Stimulated activated CD8-positive, alpha-beta memory T cell treated with anti-CD3 and anti-CD28 coated beads, Interleukin-15, amount 100 ng/mL, for 48 hours (primary cell): ENCODE measurements at places on chromosomes 3 and 15.

- DNase-seq, result no peak
These were observed 41.4 kb downstream of the DNAJB8 start for GRCh38 chr3:128425142-128425845.

DNA sequence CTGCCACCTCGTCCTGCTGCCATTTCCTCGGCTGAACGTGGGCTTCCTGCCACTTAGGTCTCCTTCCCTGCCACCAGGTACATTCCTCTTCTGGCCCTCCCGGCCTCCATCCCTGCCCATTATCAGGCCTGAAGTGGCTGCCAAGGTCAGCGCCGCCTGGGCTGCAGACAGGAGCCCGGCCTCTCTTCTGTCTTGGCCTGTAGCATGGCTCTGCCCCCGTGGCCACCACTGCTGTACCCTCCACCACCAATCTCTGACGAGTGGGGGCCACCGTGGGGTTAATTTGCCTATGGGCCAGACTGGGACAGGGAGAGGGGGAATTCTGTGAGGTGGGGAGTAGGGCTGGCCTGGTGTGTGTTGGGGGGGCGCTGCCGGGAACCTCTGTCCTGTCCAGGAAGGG is 2.0 kb upstream of the BAHD1 start:
- DNase-seq, result no peak

DNA sequence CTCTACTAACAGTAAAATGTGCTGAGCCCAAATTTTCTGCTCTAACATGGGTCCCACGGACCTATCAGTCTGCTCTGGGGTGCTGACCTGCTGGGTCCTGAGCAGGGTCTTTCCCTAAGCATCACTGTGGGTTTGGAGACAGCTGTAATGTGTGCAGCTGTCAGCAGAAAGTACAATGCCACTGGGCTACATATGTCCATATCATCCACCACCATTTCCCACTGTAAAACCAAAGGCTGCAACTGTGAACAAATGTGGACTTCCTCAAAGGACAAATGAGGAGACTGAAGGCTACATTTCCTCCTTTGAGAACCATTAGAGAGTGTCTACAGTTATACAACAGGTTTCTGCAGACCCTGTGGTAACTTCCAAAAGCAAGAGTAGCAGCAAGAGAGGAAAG is 33.8 kb upstream of the IP6K2 start:
- no peak for DNase-seq

GRCh38 chr15:74312445-74313007 is 54.9 kb downstream of the CYP11A1 start:
- DNase-seq, result no peak

DNA sequence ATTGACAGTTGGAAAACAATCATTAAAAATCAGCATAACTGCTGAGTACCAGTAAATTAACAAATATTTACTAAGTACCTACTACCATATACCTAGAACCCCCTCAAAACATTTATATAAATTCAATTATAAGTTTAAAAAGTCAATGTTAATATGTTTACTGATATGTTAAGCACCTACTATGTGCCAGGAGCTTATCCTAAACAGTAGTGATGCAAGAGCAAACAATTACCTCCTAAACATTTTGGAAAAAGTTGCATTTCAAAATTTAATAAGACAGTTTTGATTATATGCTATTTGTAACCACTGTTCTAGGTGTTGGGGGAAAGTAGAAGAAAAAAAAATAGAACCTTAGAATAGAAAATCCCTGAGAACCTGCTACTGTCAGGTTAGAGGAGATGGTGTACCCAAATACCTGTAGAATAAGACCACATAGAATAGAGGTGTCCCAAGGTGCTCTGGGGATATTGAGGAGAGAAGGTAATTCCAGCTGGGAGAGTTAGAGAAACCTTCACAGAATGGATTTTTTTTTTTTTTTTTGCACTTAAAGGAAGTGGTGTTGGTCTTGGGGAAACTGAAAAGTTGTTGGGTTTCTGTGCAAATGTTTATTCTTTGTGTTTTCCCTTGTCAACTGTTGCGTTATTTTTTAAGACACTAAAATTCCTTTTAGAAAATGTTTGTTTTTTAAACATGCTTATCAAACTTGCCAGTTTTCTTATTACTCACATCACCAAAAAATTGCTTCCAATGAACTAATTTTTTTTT is 16.0 kb downstream of the SNRK start:
- no peak for DNase-seq

- DNase-seq, result no peak
These were observed 5.4 kb downstream of the MAPKBP1 start for GRCh38 chr15:41779662-41780157.

GRCh38 chr3:178456621-178457285 is 79.5 kb upstream of the KCNMB2 start:
- DNase-seq, result no peak

DNA sequence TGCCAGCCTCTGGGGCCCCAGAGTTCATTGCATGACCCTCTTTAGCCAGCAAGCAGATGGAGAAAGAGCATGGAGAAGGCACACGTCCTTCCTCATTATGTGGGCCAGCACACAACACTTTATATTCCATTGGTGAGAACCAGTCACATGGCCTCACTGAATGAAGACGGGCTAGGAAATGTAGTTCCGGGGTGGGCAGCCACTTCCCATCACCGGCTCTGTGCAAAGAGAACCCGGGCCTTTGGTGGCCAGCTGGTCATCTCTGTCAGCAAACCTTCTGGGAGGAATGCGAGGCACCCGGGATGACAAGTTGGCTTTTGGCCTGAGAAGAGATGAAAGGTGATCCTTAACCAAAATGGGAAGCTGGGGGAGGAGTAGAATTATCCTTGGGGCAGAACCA is 90.2 kb upstream of the VGLL4 start:
- no peak for DNase-seq

DNA sequence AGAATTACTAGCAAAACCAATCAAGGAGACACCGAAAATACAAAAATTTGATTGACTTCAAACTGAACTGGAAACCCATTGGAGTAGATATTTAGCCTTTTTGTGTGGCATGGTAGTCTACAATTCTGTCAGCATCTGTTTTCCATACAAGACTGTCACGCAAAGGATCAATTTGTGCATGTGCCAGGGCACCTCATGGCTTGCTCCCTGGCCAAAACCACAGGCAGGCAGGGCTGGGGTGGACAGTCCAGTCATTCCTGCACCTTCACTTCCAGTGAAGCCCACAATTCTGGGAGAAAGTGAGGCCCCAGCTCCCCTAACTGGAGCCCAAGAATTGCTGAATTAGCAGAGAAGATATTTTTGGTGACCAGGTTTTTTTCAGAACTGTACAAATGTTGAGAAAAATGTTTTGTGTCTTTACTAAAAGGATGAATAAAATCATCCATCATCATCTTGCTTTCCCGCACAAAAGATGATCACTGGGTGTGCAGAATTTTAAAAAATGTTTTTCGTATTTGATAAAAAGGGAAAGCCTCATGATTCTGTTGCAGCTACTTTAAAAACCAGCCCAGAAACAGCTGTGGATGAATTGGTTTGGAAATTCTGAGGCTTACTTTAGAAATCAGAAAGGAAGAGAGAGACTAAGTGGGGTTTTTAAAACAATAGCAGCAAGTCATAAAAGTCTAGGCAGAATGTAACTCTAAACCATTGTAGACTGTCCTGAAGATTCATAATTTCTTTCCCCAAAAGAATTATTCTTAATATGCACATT is 86.4 kb downstream of the PCCB start:
- no peak for DNase-seq
